Activated CD4-positive, alpha-beta memory T cell treated with anti-CD3 and anti-CD28 coated beads for 36 hours (primary cell): ENCODE measurements at places on chromosomes 12 and 14.

DNA sequence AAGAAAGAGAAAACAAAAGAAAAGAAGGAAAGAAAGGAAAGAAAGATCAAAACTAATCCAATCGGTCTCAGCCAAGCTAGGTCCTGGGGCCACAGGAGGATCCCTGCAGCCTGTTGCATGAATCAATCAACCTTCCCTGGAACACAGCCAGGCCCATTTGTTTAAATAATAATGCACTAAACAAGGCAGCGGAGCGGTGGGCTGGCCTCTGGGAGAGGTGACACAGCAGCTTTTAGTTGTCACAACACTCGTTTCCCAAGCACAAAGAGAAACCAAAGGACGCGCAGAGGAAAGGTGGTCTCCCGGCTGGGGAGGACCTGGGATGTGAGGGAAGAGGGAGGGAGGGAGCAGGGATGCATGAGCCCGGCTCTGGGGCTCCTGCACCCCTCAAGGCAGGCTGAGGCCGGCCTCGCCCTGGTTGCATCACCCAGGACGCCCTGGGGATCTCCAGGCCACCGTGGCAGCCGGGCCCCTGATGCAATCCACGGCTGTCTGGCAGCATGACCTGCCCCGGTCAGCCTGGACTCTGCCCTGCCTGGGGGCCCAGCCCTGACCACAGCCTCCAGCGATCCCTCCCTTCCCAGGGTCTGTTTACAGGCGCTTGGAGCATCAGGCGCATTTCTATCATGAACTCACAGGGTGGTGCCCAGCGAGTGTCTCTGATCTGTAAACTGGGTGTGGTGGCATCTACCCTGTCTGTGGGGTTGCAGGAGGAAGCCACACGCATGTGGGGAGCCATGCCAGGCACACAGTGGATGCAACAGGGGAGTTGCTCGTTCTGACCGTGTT lies 32.5 kb downstream of the MMP17 start:
- DNase-seq, result peak; percentile 42

DNA sequence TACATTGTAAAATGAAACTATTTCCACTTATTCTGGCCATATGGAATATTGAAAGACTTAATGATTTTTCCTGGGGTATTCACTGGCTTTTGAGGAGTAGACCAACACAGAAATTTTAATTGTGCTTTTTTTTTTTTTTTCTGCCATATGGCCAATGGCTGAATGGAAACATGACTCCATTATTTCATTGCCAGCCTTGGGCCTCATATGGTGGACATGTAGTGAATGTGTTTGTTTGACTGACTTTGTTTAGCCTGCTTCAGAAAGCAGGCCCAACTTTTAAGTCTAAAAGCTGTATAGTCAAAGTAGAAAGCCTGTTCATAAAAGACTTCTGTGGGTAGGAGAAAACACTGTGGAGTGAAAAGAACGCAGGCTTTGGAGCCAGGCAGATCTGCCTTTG lies 2.4 kb downstream of the GNG2 start:
- no peak for DNase-seq

GRCh38 chr14:104090071-104090748 lies 4.7 kb downstream of the ASPG start:
- DNase-seq, result no peak

DNA sequence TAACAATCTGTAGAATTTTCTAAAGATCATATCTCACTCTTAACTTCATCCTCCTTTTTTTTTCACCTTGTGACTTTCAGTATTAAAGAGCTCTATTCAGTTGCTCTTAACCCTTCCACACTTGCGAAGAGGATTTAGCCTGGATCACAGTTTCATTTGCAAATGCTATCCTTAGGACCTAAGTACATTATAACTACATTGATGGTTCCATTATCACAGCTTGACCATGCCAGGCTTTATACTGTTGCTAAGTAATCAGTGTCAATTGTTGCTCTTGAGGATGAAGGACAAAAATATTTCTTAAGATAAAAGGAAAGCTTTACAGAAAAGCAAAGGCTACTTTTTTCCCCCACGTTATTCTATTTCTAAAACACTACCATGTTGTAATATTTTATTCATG lies 122.2 kb downstream of the PDZRN4 start:
- DNase-seq, result no peak

- no peak for DNase-seq
Observed at GRCh38 chr14:69241577-69241976, 18.4 kb upstream of the GALNT16 start.

GRCh38 chr14:68813318-68813838 lies 20.5 kb upstream of the ZFP36L1 start:
- DNase-seq, result no peak

- no peak for DNase-seq
Observed at GRCh38 chr12:105036937-105037649, 47.2 kb downstream of the ALDH1L2 start.

GRCh38 chr14:84468153-84468552 lies 1061.8 kb upstream of the FLRT2 start:
- no peak for DNase-seq

DNA sequence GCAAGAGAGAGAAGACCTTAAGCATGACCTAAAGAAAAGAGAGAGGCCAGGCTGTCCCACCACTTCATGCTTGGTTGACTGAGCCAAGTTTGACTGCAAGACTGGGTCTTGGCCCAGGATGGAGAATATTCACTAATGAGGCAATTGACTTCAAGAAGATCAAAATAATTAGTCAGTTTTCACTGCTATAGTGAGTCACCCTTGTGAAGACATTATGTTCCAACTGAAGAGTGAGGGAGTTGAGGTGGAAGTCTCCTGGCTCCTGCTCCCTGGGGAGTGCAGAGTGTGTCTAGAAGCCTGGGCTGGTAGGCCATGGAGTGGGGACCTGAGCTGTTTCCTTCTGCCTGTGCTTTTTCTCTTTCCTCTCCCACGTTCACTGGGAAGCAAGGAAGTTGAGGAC lies 117.6 kb downstream of the CACNA1C start:
- no peak for DNase-seq

- peak; percentile 30 for DNase-seq
Observed at GRCh38 chr14:102591372-102591943, 991 bp upstream of the RCOR1 start.

GRCh38 chr12:19799216-19799615 lies 359.9 kb downstream of the AEBP2 start:
- no peak for DNase-seq

GRCh38 chr12:3087758-3088650 lies 10.8 kb downstream of the TSPAN9 start:
- no peak for DNase-seq

- no peak for DNase-seq
Observed at GRCh38 chr14:101301011-101301410, 260.3 kb upstream of the DIO3 start.

DNA sequence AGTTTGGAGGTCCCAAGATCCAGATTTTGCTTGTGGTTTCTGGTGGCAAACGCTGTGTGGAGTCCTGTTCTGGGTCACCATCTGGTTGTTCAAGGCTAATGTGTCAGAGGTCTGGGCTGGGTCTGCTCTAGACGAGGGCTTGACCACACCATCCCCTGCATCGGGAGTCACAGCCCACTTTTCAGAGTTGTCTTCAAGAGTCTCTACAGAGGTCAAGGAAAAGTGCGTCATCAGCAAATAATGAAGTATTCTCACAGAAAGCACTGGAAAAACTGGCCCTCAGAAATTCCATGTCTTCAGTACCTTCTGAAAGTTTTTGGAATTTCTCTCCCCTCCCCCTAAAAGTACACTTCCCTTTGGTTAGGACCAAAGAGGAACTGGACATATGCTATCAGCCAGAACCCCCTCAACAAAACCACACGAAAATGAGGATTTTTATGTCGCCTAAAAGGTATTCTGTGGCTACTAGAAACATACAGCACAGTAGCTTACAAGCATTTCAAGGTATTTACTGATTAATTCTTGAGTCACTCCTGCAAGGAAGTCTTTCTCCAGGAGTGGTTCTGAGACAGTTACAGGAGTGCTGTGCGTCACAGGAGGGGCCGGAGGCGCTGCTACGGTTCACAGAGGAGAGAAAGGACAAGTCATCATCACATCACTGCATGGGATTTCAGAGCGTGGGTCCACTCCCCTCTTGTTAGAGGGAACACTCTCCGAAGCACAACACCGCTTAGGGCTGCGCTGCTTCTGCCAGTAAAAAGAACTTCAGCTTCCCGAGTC lies 35.4 kb downstream of the RAD52 start:
- DNase-seq, result no peak

GRCh38 chr12:26705851-26706250 lies 127.1 kb downstream of the ITPR2 start:
- no peak for DNase-seq

DNA sequence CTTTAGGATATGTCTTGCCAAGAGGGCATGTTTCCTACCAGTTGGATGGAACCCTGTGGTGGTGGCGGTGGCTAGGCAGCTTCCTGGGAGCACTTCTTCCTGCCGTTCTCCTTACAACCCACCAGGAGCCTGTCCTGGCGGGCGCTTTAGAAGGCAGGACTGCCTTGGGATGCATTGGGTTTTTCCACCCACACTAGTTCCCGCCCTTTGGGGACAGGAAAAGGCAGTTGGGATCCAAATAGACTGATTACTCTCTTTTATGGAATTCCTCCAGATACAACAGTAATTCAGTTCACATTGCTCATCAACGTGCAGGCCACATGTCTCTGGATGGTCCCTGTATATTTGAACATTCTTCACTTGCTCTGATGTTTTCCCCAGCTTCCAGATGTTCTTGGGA lies 305.7 kb upstream of the SSTR1 start:
- no peak for DNase-seq

DNA sequence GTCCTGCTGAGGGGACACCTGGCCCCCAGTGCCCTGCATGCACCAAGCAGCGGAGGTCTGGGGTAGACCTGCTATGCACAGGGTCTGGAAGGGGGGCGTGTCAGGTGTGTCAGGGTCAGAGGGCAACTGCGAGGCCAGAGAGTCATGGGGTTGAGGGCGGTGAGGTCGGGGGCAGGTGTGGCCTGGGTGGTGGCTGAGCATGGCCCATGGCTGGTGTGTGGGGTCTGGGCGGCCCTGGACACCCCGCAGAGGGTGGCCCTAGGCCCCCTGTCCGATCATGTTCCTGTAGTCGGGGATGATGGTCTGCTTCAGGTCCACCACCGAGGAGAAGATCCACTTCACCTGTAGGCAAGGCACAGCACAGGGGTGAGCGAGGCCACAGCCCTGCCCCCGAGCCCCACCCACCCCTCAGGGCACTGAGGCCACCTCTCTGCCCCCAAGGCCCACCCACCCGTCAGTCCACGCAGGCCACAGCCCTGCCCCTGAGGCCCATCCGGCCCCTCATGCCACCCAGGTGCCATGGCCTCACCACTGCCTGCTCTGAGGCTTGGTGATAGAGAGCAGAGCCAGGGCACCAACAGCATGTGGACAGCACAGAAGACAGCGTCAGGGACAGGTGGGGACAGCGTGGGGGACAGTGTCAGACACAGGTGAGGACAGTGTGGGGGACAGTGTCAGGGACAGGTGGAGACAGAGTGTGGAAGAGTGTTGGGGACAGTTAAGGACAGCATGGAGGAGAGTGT lies 211.3 kb downstream of the TMEM121 start:
- no peak for DNase-seq

GRCh38 chr12:101885912-101886561 lies 8.7 kb downstream of the DRAM1 start:
- no peak for DNase-seq

DNA sequence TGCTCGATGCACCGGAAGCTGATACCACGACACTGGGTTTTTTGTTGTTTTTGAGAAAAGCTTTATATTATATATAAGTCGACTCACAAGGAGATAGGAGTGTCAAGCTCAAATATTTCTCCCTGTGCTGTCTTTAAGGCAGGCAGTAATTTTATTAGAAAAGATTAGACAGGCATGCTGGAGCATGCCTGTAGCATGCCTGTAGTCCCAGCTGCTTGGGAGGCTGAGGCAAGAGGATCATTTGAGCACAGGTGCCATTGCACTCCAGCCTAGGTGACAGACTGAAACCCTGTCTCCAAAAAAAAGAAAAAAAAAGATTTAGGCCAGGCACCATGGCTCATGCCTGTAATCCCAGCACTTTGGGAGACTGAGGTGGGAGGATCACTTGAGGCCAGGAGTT lies 51.8 kb downstream of the GNS start:
- no peak for DNase-seq

DNA sequence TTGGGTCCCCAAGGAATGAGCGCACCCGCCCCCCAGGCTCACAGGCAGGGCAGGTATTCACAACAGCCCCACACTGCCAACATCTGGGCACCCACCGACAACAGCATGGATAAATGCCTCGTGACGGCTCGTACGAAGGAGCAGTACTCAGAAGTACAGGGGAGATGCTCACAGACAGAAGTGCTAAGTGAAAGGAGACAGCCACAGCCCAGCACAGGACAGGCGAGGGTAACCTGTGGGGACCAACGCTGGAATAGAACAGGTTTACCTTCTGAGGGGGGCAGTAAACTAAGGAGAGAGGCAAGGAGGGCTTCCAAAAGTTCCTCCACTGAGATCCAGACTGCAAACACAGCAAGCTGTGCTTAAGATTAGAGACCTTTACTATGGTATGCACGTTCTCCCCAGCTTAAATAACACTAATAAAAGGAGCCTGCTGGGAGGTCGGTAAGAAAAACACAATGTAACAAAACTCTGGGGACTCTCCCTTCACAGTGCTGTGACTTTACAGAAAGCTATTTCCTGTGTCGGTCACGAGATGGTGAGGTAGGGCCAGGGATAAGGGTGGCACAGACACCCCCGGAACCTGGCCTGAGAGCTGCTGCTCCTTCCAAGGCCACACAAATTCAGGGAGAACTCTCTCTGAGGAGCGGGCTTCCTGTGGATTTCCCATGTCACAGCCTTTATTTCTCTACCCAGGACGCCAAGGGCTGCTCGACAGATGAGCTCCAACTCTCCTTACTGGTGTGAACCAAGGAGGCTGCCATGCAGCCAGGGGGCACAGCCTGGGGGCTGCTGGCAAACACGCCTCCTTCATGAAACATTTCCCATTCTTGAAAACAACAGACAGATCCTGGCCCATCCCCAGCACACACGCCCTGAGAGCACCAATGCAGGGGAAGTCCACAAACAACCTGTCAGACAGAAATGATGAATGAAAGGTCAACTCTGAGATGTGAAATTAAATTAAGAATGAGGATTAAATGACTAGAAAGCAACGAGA lies 26.3 kb downstream of the SLC15A4 start:
- no peak for DNase-seq

GRCh38 chr14:72064501-72064900 lies 132.3 kb downstream of the RGS6 start:
- DNase-seq, result no peak

DNA sequence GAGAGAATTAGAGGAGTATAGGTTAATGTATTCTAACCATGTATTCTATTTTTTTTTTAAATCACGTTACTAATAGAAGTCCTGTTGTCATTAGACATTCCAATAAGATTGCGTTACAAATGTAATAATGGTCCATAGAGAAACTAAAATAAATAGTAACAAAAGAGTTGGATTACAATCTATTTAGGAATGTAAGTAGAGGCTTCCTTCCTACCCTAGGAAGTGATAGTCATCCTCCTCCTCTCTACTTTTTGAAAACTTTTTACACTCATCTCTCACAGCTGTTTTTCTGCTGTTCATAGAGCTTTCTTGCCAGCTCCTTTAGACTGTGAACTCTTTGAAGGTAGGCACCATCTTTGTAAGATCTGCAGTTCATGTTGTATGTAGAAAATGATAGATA lies 23.6 kb downstream of the TRHDE start:
- no peak for DNase-seq

- DNase-seq, result peak; percentile 52
Observed at GRCh38 chr12:46585854-46586621, 213.5 kb upstream of the SLC38A2 start.
